Activated B cell treated with CpG ODN at 0.5 μM for 24 hours (primary cell): ENCODE measurements at places on chromosomes 5 and 9. TPM values are rescaled to one million over a fixed set of nuclear protein-coding genes. Genes with fewer than 3 reads are reported as not detected.
A peak's percentile ranks its signal among the peaks of the same experiment; 100 is the strongest.

DNA sequence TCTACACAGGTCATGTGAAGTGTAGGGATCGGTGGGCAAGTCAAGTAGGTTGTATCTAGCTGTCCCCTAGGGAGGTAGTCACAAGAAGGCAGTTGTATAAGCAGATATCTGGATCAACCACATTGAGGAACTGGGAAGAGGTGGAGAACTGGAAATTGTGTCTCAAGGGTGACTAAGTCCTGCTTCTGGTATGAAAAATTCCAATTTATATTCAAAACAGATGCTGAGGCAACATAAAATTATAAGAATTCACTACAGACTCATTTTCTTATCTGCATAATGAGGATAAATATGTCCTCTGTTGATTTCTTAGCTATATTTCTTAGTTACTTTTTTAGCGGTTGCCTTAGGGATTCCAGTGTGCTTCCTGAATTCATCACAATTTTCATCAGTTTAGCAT is 46.8 kb downstream of the GALNT12 start:
- no peaks in the 10 kb centered on the region for H3K36me3 ChIP-seq
- peaks cover 12% of the 10 kb centered on the region for H3K27me3 ChIP-seq
- H3K27ac ChIP-seq = no peak overlapping the region
- no peak overlapping the region for H3K4me3 ChIP-seq
- H3K4me1 ChIP-seq = no peaks in the 10 kb centered on the region

The FAM163B gene
- total RNA-seq = not detected in 2 replicates

The GIN1 gene
- 9.1 and 12.6 TPM in 2 replicates for total RNA-seq

DNA sequence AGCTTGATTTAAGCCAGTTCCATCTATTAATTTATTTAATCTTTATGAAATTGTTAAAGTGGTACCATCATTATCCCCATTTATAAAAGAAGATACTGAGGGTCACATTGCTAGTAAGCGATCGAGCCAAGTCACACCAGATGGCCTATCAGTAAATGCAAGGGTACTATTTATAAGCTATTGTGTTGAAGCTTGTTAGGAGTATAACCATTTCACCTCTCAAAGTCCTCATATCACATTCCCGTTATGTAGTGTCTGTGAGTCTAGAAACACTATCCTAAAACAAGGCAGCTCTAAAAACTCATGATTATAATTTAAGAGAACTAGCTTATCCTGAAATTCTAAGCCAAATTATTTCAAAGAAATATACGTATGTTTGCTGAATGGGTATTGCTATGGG is 1161.8 kb downstream of the EFNA5 start:
- H3K27me3 ChIP-seq = no peaks in the 10 kb centered on the region
- no peak for DNase-seq

The PCA3 gene
- not detected in 2 replicates for total RNA-seq

GRCh38 chr9:127927988-127928675 is 2.4 kb downstream of the PIP5KL1 start:
- H3K4me3 ChIP-seq = peak overlapping the region; percentile 32
- H3K4me1 ChIP-seq = peaks cover 30% of the 10 kb centered on the region
- H3K36me3 ChIP-seq = peaks cover 3% of the 10 kb centered on the region
- peaks cover 7% of the 10 kb centered on the region for H3K27me3 ChIP-seq
- H3K27ac ChIP-seq = no peak overlapping the region
- DNase-seq = no peak

- H3K4me1 ChIP-seq = no peaks in the 10 kb centered on the region
- H3K4me3 ChIP-seq = no peak overlapping the region
- no peaks in the 10 kb centered on the region for H3K27me3 ChIP-seq
Observed at GRCh38 chr5:57825031-57825686, 342.5 kb upstream of the ACTBL2 start.

- no peak overlapping the region for H3K27ac ChIP-seq
- H3K36me3 ChIP-seq = no peaks in the 10 kb centered on the region
- no peaks in the 10 kb centered on the region for H3K4me1 ChIP-seq
- no peak for DNase-seq
- no peak overlapping the region for H3K4me3 ChIP-seq
Observed at GRCh38 chr9:71001780-71002386, 119.5 kb downstream of the TRPM3 start.

- H3K36me3 ChIP-seq = no peaks in the 10 kb centered on the region
- DNase-seq = no peak
- H3K4me1 ChIP-seq = no peaks in the 10 kb centered on the region
- no peak overlapping the region for H3K27ac ChIP-seq
Observed at GRCh38 chr5:129018837-129019236, 53.5 kb downstream of the SLC27A6 start.

The BAAT gene
- not detected in 2 replicates for total RNA-seq

DNA sequence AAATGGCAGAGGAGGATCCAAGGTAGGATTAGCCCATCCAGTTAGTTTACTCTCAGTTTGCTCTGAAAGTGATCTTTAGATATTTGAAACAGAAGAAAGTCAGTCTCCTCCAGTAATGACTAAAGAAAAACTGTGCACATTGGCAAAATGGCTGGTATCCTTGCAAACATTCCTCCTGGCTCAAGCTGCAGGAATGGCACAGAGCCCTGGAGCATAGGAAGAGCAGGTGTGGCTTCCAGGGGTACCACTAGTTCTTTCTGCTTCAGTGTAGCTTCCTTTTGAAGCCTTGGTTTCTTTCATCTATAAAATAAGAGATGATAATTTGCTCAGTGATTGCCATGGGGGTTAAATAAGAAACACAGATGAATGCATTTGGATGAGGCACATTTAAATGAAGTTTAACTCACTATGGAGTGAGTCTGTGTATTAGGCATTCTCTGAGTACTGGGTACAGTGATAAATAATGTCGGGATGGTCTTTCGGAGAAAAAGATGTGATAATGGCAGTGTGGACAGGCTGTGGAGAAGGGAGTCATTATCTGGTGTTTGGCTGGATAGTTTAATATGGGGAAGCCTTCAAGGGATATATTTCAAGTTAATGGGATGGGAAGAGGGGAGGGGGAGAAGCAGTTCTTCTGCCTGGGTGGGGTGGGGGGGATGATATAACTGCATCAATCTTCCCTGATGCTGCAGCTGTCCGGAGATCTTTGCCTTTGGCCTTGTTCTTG is 217.3 kb upstream of the KLF4 start:
- H3K4me3 ChIP-seq = no peak overlapping the region
- DNase-seq = no peak
- no peak overlapping the region for H3K27ac ChIP-seq
- peaks cover 3% of the 10 kb centered on the region for H3K27me3 ChIP-seq

The GGTA1 gene
- total RNA-seq = not detected in 2 replicates

DNA sequence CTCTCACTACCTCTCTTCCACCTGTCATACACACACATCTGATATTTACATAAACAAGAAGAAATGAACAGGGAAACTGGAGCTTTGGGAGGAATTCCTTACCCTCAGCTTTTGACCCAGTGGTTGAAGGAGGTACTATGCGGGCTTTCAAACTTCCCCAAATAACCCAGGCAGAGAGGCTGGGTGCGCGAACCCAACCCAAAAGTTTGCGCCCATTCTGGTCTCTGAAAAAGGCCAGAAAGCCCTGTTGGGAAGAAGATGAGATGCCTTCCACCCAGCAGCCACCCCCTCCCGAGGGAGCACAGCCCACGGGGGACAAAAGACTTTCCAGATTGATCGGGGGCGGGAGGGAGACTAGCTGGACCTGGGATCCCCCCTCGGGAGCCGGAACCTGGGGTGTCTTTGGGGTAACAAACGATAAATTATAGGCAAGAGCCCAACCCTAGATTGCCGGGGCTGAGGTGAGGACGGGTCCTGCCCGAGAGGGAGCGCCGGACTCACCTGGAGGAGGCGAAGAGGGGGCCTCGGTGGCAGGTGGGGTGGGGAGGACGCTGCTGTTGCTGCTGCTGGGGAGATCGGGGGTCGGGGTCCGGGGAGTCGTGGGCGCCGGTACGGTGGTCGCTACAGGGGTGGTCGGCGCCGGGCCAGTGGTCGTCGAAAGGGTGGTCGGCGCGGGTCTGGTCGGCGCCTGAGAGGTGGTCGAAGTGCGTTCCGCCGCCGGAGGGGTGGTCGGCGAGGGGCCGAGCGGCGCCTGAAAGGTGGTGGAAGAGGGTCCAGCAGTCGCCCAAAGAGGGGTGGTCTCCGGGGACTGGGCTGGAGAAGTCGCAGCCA is 798 bp downstream of the MEGF9 start:
- peak overlapping the region; percentile 90 for H3K4me3 ChIP-seq
- H3K27me3 ChIP-seq = no peaks in the 10 kb centered on the region
- peak overlapping the region; percentile 86 for H3K27ac ChIP-seq
- peaks cover 40% of the 10 kb centered on the region for H3K4me1 ChIP-seq
- DNase-seq = peak; percentile 30
- H3K36me3 ChIP-seq = peaks cover 6% of the 10 kb centered on the region

DNA sequence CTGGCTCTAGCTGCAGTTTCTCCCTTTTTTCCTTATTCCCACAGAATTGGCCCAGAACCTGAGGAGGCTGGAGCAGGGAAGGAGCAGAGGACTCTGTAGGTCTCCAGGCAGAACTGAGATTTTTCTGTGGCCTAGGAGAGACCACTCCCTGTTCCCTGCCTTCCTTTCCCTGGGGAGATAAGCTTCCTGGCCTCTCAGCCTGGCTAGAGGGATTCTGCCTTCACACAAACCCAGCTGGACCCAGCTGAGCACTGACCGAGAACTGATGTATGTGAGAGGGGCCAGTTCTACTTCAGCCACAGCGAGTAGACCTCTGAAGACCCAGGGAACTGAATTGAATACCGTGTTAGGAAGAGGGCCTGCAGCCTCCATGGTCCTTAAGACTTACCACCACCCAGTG is 48.0 kb downstream of the RUSC2 start:
- H3K27me3 ChIP-seq = peaks cover 16% of the 10 kb centered on the region
- H3K27ac ChIP-seq = no peak overlapping the region
- DNase-seq = no peak
- H3K36me3 ChIP-seq = no peaks in the 10 kb centered on the region

- peaks cover 74% of the 10 kb centered on the region for H3K36me3 ChIP-seq
- no peak overlapping the region for H3K27ac ChIP-seq
- no peaks in the 10 kb centered on the region for H3K4me1 ChIP-seq
- H3K27me3 ChIP-seq = no peaks in the 10 kb centered on the region
- DNase-seq = no peak
Observed at GRCh38 chr9:132637801-132638200, 32.0 kb downstream of the DDX31 start.

The SLC12A2 gene
- 19.9 and 20.6 TPM in 2 replicates for total RNA-seq

DNA sequence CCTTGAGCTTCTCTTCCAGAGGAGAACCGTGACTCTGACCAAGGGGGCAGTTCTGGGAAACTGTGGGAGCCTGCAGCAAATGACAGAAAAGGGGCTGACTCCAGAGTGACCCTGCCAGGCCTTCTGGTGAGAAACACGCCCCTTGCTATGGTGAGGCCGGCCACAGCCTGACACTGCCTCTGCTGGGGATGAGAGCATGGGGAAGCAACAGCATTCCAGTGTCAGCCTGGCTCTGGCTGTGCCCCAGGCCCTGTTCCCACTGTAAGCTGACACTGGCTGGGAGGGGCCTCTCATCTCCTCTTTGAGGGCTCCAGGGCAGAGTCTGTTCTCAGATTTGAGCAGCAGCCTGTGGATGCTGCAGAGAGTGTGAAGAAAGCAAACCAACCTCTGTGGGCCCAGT is 180.0 kb upstream of the IL12B start:
- H3K4me1 ChIP-seq = peaks cover 2% of the 10 kb centered on the region
- H3K36me3 ChIP-seq = no peaks in the 10 kb centered on the region
- H3K4me3 ChIP-seq = no peak overlapping the region
- no peak overlapping the region for H3K27ac ChIP-seq
- DNase-seq = no peak

GRCh38 chr9:126217797-126218196 is 108.8 kb upstream of the MVB12B start:
- no peaks in the 10 kb centered on the region for H3K4me1 ChIP-seq
- peak overlapping the region; percentile 36 for H3K27ac ChIP-seq
- peaks cover 2% of the 10 kb centered on the region for H3K36me3 ChIP-seq
- no peak overlapping the region for H3K4me3 ChIP-seq

DNA sequence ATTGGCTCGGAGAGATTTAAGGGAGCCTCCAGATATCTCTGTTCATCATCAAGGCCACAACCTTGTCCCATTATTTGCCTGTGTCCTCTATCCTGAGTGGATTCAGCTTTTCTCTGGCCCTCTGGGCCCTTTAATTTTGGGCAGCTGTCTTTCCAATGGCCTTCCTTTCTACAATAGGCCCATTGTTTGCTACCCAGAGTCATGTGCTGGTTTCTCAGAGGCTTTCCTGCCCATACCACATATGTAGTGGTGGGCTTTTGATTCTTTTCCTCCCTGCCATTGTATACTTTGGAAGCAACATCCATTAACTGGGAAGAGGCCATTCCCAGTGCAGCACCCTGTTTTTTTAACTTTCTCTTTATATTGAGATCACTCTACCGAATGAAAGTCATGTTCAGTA is 233.9 kb upstream of the SGCD start:
- no peak overlapping the region for H3K27ac ChIP-seq
- H3K4me3 ChIP-seq = no peak overlapping the region
- no peaks in the 10 kb centered on the region for H3K27me3 ChIP-seq
- no peak for DNase-seq
